ENCODE measurements at places on chromosomes 13 and 19.

DNA sequence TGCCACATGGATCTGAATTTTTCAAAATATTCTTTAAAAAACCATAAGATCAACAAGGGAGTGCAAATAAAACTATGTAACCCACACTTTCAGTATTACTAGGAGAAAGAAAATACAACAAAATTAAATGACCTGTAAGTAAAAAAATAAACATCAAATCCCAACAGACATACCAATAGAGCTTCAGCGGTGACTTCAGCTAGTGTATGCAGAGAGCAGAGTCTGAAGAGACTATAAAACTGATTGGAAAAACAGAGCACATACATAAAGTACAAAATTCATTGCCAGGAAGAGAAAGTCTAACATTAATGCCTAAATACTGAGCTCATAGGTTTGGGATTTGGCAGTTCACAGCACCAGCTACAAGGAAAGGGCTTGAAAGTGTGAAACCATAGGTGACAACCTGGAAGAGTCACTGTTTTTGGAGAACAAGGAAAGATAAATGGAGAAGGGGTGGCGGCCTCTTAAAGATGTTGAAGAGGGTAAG lies 291.1 kb downstream of the LMO7 start:
- DNase-seq, result no peak

- DNase-seq, result no peak
These were observed 284.2 kb upstream of the DACH1 start for GRCh38 chr13:72151241-72151640.

DNA sequence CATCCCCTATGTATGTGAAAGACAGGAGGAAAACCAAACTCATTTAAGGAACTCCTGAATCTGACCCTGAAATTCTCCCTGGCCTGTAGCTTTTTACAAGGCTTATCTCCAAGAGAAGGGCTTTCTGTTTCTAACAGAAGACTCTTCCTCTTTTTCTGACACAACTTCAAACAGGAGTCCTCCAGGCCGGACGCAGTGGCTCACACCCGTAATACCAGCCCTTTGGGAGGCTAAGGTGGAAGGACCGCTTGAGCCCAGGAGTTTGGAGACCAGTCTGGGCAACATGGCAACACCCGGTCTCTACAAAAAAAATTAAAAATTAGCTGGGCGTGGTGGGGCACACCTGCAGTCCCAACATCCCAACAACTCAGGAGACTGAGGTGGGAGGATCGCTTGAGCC lies 41.9 kb downstream of the CARS2 start:
- DNase-seq, result no peak

- DNase-seq, result no peak
These were observed 226.4 kb downstream of the COG6 start for GRCh38 chr13:39881887-39882286.

- no peak for DNase-seq
These were observed 222.0 kb downstream of the ZNF536 start for GRCh38 chr19:30593975-30594745.
